ENCODE measurements at places on chromosomes 4 and X. TPM values are rescaled to one million over a fixed set of nuclear protein-coding genes. Genes with fewer than 3 reads are reported as not detected.

GRCh38 chr4:16270454-16271328 lies 44.4 kb upstream of the TAPT1 start:
- no peaks in the 10 kb centered on the region for H3K36me3 ChIP-seq
- peaks cover 2% of the 10 kb centered on the region for H3K27me3 ChIP-seq
- no peak overlapping the region for H3K4me3 ChIP-seq

DNA sequence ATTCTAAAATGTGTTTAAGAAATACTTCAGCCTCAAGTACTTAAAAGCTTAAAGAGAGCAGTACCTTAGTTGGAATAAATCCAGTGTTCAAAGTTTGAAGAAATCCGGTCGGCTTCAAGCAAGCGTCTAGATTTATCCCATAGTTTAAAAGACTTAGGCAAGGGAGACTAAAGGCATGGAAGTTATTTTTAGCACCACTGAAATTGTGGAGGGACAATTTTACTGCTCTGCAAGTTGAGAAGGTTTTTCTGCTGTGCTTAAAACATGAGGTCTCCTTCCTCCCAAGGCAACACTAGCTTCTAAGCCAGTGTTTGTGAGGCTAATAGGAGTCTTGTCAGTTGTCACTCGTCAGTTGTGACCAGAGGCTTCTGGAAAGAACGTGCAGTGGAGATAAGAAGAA lies 183.5 kb downstream of the MSL3 start:
- H3K27me3 ChIP-seq, result peaks cover 1% of the 10 kb centered on the region
- no peaks in the 10 kb centered on the region for H3K36me3 ChIP-seq
- no peak overlapping the region for H3K4me3 ChIP-seq
- no peak overlapping the region for H3K27ac ChIP-seq

DNA sequence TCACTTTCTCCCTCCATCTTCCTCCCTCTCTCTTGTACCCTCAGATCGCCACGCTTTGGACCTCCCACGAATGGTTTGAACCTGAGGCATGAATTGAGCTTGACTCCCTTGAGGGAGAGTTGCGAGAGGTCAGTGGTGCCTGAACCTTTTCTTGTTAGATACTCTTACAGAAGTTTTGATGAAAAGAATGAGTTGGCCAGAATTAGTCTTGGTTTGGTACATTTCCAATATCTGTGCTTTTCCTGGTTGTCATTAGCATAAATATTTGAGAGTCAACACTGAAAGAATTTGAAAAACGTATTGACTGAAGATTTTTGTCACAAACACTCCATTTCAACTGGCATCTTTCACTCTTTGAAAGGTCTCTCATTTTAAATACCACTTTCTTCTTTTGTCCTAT lies 510.6 kb upstream of the DIPK2B start:
- no peak for DNase-seq
- H3K36me3 ChIP-seq, result no peaks in the 10 kb centered on the region
- H3K4me3 ChIP-seq, result no peak overlapping the region
- peaks cover 59% of the 10 kb centered on the region for H3K4me1 ChIP-seq

The GAGE12E gene
- not detected for total RNA-seq

DNA sequence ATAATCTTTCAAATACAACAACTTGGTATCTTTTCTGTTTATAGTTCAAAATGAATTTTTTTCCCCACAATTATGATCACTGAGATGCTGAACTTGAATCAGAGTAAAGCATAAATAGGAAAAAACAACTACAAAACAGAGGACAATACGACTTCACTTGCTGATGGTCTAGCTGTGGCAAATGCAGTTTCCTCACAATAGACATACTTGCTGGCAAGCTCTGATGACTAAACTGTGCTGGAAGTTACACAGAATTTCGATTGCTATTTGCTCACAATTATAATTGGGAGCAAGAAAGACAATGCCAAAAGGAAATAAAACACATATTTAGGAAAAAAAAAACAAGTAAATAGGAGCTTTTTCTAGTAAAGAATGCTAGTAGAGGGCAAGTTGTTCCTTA lies 14.7 kb downstream of the VEGFC start:
- no peak overlapping the region for H3K27ac ChIP-seq
- no peaks in the 10 kb centered on the region for H3K36me3 ChIP-seq
- no peak overlapping the region for H3K4me3 ChIP-seq
- H3K4me1 ChIP-seq, result no peaks in the 10 kb centered on the region
- DNase-seq, result no peak

The MAGEE2 gene
- not detected for total RNA-seq

GRCh38 chrX:39302838-39303237 lies 501.6 kb downstream of the MID1IP1 start:
- H3K36me3 ChIP-seq, result peaks cover 47% of the 10 kb centered on the region
- peaks cover 44% of the 10 kb centered on the region for H3K4me1 ChIP-seq
- no peaks in the 10 kb centered on the region for H3K27me3 ChIP-seq
- no peak overlapping the region for H3K27ac ChIP-seq
- no peak overlapping the region for H3K4me3 ChIP-seq
- no peak for DNase-seq

- H3K36me3 ChIP-seq, result peaks cover 13% of the 10 kb centered on the region
- no peak overlapping the region for H3K4me3 ChIP-seq
- no peak for DNase-seq
- no peaks in the 10 kb centered on the region for H3K27me3 ChIP-seq
Measured at GRCh38 chrX:24925430-24925829, 90.3 kb downstream of the ARX start.

- DNase-seq, result no peak
- no peaks in the 10 kb centered on the region for H3K36me3 ChIP-seq
- no peak overlapping the region for H3K27ac ChIP-seq
- H3K4me3 ChIP-seq, result no peak overlapping the region
- peaks cover 5% of the 10 kb centered on the region for H3K4me1 ChIP-seq
Measured at GRCh38 chr4:142811034-142811433, 35.1 kb downstream of the INPP4B start.

The CHRDL1 gene
- not detected for total RNA-seq

The EGF gene
- total RNA-seq, result not detected

DNA sequence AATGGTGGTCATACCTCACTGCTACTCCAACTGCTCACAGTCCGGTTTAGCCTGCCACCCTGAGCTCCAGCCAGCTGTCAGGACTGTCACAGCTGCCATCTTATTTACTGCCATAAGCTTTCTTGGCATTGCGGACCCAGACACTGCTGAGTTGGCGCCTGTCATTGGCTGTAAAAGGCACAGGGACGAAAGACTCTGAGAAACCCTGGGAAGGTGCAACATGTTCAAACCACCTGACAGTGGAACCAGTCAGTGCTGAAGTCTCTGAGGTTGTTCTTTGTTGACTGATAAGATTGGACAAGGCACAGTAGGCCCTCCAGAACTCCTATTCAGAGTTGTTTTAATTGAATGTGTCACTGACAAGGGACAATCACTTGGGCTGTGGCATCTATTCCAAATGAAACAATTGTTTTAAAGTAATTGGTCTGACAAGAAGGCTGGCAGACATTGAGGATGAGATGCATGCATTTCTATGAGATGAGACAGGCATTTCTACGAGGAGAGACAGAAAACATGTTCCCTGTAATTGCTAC lies 927.8 kb downstream of the STPG2 start:
- no peaks in the 10 kb centered on the region for H3K36me3 ChIP-seq
- no peak overlapping the region for H3K27ac ChIP-seq
- no peak overlapping the region for H3K4me3 ChIP-seq
- no peaks in the 10 kb centered on the region for H3K27me3 ChIP-seq
- no peak for DNase-seq

The MAGEA2B gene
- not detected for total RNA-seq

The TMEM35A gene
- not detected for total RNA-seq

The SLC10A3 gene
- 16.1 TPM for total RNA-seq

GRCh38 chr4:172348426-172348825 lies 535.2 kb downstream of the GALNTL6 start:
- no peak overlapping the region for H3K27ac ChIP-seq
- no peak overlapping the region for H3K4me3 ChIP-seq
- H3K36me3 ChIP-seq, result no peaks in the 10 kb centered on the region

DNA sequence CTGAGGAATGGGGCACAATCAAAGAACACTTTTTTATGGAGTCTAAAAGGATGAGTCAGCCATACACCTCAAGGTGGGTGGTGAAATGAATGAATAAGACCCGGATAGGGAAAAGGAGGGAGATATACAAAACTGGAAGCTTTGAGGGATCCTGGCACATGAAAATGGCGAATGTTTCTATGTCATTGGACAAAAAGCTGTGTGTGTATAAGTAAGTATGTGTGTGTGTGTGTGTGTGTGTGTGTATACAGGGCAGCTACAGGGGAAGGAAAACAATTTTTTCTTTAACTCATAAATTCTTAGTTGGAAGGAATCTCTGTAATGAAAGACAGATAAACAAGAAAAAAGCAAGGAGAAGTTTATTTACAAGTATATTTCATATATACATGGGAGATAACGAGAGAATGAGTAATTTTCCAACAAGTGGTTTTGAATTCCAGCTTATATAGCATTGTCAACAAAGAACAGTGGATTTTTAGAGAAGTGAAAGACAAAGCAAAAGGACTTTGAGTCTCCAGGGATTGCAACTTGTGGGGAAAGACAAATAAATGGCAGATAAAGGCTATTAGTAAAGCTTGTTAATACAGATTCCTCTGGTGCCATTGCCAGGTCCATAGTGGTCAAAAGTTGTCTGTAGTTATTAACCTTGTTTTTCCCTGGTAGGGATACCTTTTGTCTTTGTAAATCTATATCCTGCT lies 99.7 kb downstream of the MMRN1 start:
- H3K36me3 ChIP-seq, result no peaks in the 10 kb centered on the region
- H3K27ac ChIP-seq, result no peak overlapping the region
- no peak overlapping the region for H3K4me3 ChIP-seq
- DNase-seq, result no peak
- no peaks in the 10 kb centered on the region for H3K4me1 ChIP-seq

- H3K27ac ChIP-seq, result no peak overlapping the region
- DNase-seq, result no peak
- H3K4me1 ChIP-seq, result peaks cover 2% of the 10 kb centered on the region
- H3K27me3 ChIP-seq, result peaks cover 31% of the 10 kb centered on the region
- H3K4me3 ChIP-seq, result no peak overlapping the region
- H3K36me3 ChIP-seq, result no peaks in the 10 kb centered on the region
Measured at GRCh38 chrX:9784332-9784731, 1.9 kb upstream of the SHROOM2 start.

DNA sequence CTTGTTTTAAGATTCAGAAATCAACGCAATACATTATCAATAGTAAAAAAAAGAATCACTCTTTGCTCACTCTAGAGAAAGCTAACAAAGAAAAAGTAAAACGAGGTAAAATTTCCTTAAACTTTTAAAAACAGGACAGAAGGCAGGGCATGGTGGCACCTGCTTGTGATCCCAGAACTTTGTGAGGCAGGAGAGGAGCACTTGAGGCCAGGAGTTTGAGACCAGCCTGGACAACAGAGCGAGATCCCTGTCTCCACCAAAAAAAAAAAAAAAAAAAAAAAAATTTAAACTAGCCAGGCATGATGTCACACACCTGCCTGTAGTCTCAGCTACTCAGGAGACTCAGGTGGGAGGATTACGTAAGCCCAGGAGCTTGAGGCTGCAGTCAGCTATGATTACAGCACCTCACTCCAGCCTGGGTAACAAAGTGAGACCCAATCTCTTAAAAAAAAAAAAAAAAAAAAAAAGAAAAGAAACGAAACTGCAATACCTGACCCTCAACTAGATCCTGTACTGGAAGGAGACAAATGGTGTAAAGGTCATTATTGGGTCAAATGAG lies 3.5 kb downstream of the CCNI start:
- H3K4me3 ChIP-seq, result no peak overlapping the region
- peaks cover 37% of the 10 kb centered on the region for H3K4me1 ChIP-seq
- H3K27ac ChIP-seq, result no peak overlapping the region
- no peaks in the 10 kb centered on the region for H3K27me3 ChIP-seq
- DNase-seq, result peak; percentile 35
- H3K36me3 ChIP-seq, result peaks cover 12% of the 10 kb centered on the region

GRCh38 chr4:184328022-184328736 lies 110.5 kb upstream of the ENPP6 start:
- no peak overlapping the region for H3K4me3 ChIP-seq
- peak; percentile 65 for DNase-seq
- no peak overlapping the region for H3K27ac ChIP-seq
- peaks cover 20% of the 10 kb centered on the region for H3K4me1 ChIP-seq
- H3K27me3 ChIP-seq, result no peaks in the 10 kb centered on the region
- no peaks in the 10 kb centered on the region for H3K36me3 ChIP-seq

- peaks cover 14% of the 10 kb centered on the region for H3K4me1 ChIP-seq
- no peak for DNase-seq
Measured at GRCh38 chr4:56937262-56937661, 29.6 kb downstream of the REST start.

DNA sequence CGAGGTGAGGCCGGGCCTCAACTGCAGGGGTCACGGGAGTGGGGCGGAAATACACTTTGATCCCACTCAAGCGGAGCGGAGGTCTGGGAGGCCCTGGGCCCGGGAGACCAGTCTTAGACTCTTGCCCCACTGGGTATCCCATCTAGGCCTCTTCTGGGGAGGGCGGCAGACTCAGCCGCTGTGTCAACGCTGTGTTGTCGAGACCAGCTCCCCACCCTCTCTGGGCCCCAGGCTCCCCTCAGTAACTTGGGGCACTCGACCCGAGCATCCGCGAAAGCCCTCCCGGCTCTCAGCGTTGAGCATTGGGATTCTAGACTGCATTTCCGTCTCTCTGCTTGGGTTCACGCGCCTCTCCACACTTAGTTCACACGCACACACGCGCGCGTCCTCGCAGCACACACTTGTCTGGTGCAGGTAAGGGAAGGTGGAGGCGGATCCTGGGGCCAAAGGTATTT lies 1.7 kb downstream of the NKX3-2 start:
- peaks cover 15% of the 10 kb centered on the region for H3K36me3 ChIP-seq
- DNase-seq, result no peak
- peaks cover 44% of the 10 kb centered on the region for H3K4me1 ChIP-seq
- peak overlapping the region; percentile 16 for H3K4me3 ChIP-seq

The PNMA3 gene
- 1.4 TPM for total RNA-seq

DNA sequence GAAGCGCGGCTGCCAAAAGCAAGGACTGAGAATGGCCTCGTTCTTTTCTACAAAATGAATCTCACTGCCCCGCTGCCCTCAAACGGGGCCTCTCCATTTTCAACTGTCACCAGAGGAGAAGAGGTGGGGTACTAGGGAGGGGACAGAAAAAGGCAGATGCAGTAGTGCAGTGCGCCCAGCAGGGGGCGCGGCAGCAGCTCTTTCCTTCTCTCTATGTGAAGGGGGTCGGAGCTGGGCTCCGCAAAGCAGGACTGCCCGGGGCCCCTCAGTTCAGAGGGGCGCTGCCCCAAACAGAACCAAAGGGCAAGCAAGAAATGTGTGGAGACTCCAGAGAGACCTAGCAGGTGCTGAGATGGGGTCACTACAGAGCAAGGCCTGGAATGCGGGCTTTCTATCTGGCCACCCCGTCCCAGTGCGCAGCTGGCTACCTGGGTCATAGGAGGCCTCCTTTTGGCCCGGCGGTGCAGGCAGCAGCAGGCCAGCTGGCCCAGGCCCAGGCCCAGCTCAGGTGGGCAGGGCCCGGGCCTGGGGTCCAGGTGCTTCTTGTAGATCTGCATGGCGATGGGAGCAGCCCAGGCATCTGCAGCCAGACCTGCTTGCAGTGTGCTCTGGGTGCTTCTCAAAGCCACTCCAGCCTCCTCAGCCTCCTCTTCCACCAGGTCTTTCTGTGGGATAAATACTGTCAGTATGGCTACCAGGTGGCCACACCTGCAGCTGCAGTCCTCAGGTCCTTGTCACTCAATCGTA lies 5.9 kb downstream of the IRAK1 start:
- peak; percentile 53 for DNase-seq
- H3K4me1 ChIP-seq, result peaks cover 9% of the 10 kb centered on the region
- no peaks in the 10 kb centered on the region for H3K27me3 ChIP-seq
- no peak overlapping the region for H3K4me3 ChIP-seq

- peaks cover 1% of the 10 kb centered on the region for H3K27me3 ChIP-seq
- H3K36me3 ChIP-seq, result no peaks in the 10 kb centered on the region
- no peaks in the 10 kb centered on the region for H3K4me1 ChIP-seq
- no peak for DNase-seq
- H3K4me3 ChIP-seq, result no peak overlapping the region
Measured at GRCh38 chr4:86685401-86685800, 91.3 kb downstream of the PTPN13 start.

The TMEM144 gene
- total RNA-seq, result 0.29 TPM
